Stimulated activated CD4-positive, alpha-beta T cell treated with anti-CD3 and anti-CD28 coated beads, Interleukin-12 subunit alpha, Interleukin-12 subunit beta, amount 100 ng/mL, for 24 hours (primary cell): ENCODE measurements at places on chromosomes 12 and 14.

DNA sequence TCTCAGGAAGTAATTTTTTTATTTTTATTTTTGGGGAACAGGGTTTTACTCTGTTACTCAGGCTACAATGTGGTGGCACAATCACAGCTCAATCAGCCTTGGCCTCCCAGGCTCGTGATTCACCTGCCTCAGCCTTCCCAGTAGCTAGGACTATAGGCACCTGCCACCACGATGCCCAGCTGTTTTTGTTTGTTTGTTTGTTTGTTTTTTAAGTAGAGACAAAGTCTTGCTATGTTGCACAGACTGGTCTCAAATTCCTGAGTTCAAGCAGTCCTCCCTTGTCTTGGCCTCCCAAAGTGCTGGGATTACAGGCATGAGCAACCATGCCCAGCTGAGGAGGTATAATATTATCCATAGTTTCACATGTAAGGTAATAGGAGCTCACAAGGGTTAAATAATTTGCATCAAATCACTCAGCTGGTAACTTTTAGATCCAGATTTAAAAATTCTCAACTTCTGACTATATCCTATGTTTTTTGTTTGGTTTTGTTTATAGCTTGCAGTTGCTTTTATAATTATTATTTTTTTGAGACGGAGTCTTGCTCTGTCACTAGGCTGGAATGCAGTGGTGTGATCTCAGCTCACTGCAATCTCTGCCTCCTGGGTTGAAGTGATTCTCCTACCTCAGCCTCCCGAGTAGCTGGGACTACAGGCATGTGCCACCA is 629.3 kb downstream of the DIO2 start:
- no peak for DNase-seq

GRCh38 chr12:114168061-114168460 is 201.9 kb upstream of the RBM19 start:
- no peak for DNase-seq

- no peak for DNase-seq
Observed at GRCh38 chr12:31008241-31008761, 65.4 kb upstream of the DDX11 start.

DNA sequence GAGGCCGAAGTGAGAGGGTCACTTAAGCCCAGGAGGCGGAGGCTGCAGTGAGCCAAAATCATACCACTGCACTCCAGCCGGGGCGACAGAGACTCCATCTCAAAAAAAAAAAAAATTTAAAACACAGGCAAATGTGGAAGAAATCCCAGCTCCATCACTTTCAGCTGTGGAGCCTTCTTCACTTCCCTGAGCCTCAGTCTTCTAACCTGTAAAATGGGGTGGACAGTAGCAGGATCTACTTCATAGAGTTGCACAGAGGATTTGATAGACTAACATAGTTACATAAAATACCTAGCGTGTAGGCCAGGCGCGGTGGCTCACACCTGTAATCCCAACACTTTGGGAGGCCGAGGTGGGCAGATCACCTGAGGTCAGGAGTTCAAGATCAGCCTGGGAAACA is 26.5 kb downstream of the PHETA1 start:
- DNase-seq, result no peak
